HFFc6 (cell line): ENCODE measurements at places on chromosomes 11 and 22.

- no peak for DNase-seq
Observed at GRCh38 chr22:17214416-17215043, 4.7 kb downstream of the ADA2 start.

DNA sequence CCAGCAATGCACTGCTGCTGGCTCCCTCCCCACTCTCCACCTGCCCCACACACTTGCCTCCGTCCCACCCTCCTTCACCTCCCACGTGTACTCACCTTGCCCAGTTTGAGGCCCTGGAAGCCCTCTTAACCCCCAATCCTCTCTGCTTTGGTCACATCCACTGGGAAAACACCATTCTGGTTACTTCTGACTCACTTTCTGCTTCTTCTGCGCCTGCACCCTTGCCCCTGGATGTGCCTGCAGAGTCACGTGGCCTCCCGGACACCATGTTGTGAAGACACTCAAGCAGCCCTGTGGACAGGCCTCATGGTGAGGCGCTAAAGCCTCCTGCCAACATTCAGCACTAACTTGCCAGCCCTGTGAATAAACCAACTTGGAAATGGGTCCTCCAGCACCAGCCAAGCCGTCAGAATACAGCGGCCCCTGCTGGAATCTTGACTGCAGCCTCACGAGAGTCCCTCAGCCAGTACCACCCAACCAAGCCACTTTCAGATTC lies 2.6 kb upstream of the NAALADL1 start:
- DNase-seq = peak; percentile 17

- peak; percentile 7 for DNase-seq
Observed at GRCh38 chr11:69718147-69718546, 14.3 kb upstream of the FGF19 start.

GRCh38 chr11:59943997-59944714 lies 5.9 kb downstream of the OOSP1 start:
- DNase-seq = no peak

DNA sequence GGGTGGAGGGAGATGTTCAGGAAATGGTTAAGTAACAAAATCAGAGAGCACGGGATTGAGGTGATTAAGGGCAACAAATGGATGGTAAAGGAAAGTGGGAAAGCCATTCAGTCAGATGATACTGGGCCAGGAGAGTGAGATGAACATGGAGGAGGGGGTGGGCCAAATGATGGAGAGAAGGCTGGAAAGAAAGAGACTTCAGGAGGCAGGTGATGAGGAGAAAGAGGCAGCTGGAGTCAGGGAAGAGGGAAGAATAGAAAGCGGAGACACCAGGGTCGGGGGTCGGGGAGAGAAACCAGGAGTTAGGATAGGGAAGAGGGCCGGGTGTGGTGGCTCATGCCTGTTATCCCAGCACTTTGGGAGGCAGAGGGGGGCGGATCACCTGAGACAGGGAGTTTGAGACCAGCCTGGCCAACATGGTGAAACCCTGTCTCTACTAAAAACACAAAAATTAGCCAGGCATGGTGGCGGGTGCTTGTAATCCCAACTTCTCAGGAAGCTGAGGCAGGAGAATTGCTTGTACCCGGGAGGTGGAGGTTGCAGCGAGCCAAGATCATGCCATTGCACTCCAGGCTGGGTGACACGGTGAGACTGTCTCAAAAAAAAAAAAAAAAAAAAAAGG lies 4.7 kb upstream of the KDM2A start:
- no peak for DNase-seq

GRCh38 chr11:115364896-115365295 lies 139.3 kb downstream of the CADM1 start:
- no peak for DNase-seq

DNA sequence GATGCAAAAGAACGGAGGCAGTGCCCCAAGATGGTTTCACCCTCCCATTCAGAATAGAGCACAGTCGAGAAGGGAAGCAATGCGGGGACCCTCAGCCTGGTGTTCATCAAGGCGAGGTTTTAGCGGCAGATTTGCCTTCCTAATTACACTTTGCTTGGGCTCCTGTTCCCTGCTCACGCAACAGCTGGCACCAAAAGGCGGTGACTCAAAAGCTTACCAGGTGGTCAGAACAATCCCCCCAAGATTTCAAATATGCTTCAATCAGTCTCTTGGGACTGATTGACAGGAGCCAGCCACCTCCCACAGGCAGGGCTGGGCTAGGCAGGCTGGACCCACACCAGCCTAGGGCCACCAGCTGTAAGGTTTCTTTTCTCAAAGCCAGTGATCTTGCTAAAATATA lies 14.2 kb downstream of the IGSF9B start:
- DNase-seq = no peak

GRCh38 chr22:43412808-43413795 lies 1.3 kb downstream of the MPPED1 start:
- DNase-seq = no peak

DNA sequence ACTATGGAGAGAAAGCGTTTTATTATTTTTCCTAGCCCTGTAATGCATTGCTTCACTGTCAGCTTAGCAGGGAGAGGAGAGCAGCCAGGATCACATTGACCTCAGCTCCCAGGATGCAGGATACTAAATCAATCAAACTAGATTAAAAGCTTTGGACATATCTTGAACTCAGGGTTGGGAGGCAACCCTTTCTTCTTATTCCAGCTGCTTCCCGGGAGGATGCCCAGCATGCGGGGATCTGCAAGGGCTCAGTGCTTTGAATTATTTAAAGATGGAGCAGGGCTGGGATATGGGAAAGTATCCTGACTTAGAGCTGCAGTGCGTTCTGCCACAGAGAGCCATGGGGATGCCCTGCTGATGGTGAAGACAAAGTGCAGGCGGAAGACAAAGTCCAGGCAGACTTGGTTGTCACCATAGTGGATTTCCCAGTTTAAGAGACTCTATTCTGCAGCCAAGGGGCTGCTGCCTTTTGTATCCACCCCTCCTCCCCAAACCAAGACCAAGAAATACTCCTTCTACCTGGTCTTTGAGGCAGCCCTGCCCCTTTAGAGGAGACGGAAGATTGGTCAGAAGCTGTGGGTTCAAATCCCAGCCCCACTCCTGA lies 1035.0 kb downstream of the TBC1D22A start:
- no peak for DNase-seq

GRCh38 chr11:57815476-57815875 lies 53.9 kb downstream of the CTNND1 start:
- DNase-seq = no peak

DNA sequence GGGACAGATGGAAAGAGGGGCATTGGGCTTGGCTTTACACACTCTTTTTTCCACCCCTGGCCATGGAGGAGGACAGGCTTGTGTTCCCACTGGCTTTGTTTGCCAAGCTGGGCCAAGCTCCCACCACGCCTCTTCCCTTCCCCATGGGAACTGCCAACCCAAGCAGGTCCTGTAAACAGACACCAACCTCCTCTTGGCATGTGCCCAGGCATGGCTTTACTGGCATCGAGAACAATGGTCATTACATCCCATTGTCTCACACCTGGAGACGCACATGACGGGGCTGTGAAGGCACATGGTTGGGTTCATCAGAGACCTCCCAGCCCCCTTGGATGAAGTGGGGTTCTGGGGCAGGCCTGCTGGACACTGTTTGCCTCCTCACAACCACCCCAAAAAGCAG lies 11.7 kb downstream of the SEC14L3 start:
- no peak for DNase-seq

GRCh38 chr22:33922349-33922681 lies 2.0 kb upstream of the LARGE1 start:
- DNase-seq = no peak

DNA sequence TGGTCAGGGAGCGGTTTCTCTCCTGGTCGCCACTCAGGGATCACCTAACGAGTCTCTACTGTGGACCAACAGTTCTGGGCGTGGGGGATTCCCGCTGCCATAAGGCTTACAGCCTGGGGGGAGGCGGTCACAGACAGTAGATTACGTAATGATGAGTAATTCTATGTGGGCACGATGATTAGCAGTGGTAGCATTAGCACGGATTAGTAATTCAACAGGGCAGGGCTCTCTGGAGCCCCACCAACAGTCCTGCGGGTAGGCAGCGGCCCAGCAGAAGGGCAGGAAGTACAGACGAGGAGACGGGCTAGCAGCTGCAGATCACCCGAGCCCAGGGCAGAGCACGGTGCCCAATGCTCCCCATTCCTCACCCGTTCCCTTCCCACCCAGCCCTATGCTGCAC lies 3.6 kb downstream of the SHISAL1 start:
- DNase-seq = peak; percentile 95

DNA sequence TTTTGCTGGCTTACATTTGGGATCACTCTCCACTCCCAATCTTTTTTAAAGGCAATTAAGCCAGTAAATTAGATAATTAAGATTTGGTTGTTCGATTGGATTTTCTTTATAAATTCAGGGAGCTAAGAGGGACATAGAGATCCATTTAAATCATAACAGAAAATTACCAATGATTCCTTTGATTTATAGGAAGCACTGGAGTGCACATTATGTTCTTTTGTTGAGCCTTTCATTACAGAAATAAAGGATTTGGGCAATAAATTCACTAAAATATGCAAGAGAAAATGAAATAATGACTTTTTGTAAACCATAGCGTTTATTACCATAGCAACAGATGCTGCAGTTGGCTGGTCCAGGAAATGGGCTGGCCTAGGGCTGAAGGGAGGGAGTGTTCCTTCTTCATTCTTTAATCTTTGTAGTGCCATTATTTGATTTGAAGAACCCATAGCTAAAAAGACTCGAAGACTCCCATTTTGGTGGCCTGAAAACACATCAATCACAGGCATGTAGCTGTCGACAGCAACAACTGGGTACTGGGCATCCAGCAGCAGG lies 73.0 kb downstream of the C2CD3 start:
- DNase-seq = no peak

DNA sequence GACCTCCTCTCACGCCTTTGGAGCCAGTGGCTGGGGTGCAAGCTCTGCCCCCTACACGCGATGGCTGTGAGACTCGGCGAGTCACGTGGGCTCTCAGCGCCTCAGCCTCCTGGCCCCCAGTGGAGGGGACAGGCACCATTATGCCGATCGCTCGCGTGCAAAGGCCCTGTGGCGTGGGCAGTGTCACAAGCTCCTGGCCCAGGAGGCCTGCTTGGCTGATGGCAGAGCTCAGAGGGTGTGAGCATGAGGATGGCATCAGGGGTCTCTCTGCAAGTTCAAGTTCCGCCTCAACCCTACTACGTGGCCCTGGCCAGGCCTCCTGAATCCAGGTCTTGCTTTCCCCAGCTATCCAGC lies 90.8 kb upstream of the KCNQ1OT1 start:
- no peak for DNase-seq

GRCh38 chr22:37501610-37502341 lies 15.6 kb upstream of the MFNG start:
- DNase-seq = peak; percentile 69

DNA sequence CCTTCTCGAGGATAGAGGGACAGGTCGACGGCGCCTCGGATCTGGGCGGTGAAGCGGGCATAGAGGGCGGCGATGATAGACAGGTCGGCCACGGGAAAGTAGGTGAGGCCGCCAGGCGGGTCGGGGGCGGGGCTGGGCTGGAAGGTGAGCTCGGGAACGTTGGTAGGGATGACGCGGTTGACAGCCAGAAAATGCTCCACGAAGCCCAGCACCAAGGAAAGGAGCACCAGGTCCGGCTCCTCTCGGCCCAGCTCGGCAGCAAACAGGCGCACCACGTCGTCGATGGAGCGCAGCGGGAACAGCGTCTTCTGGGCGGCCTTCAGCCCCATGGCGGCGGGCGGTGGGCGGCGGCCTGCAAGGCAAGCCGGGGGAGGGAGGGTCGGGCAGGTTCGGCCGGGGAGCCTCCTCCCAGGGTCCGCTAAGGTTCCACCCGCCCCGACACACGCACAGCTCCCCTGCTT lies 540 bp downstream of the MEN1 start:
- DNase-seq = no peak

- DNase-seq = no peak
Observed at GRCh38 chr11:67484847-67485311, 2.1 kb downstream of the AIP start.

- DNase-seq = no peak
Observed at GRCh38 chr11:86488553-86488952, 113.9 kb downstream of the CCDC81 start.

- no peak for DNase-seq
Observed at GRCh38 chr11:31243706-31244105, 125.8 kb downstream of the DCDC1 start.

GRCh38 chr11:30147293-30147692 lies 83.5 kb upstream of the FSHB start:
- no peak for DNase-seq

DNA sequence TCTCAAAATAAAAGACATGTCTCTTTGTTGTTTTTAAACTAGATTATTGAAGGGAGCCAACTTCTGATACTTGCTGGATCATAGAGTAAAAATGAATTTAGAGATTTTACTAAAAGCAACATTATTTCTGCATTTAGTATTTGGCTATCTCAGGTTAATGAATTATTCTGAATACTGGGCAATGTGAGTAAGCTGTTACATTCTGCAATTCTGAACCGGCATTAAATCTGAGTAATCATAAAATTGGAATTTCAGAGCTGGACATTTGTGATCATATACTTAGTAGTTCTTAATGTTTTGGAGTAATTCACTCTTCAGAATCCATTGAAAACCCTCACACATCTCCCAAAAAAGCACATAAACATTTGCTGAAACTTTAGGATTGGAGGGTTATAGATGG lies 11.5 kb downstream of the POLD3 start:
- DNase-seq = no peak

GRCh38 chr11:96028746-96029145 lies 104.8 kb upstream of the MTMR2 start:
- DNase-seq = no peak

GRCh38 chr22:50319503-50319951 lies 7.3 kb downstream of the DENND6B start:
- DNase-seq = no peak

- no peak for DNase-seq
Observed at GRCh38 chr22:26276529-26277160, 107.4 kb downstream of the SEZ6L start.

DNA sequence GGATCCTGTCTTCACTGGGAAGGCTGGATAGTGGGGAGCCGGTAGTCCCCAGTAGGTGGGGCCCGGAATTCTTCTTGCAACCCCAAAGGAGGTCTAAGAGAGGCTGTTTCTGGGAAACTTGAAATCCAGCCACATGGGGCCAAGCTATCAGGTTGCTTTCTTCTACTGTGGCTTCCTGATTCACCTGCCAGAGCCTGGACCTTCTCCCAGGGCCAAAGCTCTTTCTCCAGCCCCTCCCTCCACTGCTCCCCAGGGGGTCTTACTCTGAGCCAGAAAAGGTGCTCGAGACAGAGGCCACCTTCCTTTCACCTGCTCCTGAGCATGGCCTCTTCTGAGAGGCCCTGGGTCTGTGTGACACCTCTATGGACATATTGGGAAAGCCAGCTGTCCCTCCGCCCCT lies 9.1 kb downstream of the TST start:
- DNase-seq = no peak

GRCh38 chr11:115144014-115144413 lies 360.2 kb downstream of the CADM1 start:
- DNase-seq = no peak

DNA sequence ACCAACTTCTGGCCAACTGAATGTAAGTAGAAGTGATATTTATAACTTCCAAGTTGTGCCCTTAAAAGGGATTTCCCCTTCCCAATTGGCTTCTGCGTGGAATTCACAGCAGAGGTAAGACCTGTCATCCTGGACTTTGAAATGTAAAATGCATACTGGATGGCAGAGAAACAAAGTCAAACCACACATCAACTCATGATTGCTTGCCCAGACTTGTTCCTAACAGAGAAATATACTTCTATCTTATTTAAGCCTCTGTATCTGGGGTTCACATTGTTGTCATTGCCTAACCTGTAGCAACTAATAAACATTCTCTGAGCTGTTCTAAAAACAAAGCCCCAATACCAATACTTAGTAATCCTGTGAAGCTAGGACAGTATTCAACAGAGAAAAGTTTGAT lies 6.2 kb downstream of the ME3 start:
- DNase-seq = no peak

- DNase-seq = no peak
Observed at GRCh38 chr11:129950101-129951091, 52.2 kb downstream of the PRDM10 start.
